ENCODE measurements at places on chromosomes 13 and 19.

- DNase-seq = no peak
These were observed 416.6 kb downstream of the KLF12 start for GRCh38 chr13:73717632-73718031.

GRCh38 chr13:105825071-105825470 lies 710.4 kb downstream of the EFNB2 start:
- DNase-seq = no peak

DNA sequence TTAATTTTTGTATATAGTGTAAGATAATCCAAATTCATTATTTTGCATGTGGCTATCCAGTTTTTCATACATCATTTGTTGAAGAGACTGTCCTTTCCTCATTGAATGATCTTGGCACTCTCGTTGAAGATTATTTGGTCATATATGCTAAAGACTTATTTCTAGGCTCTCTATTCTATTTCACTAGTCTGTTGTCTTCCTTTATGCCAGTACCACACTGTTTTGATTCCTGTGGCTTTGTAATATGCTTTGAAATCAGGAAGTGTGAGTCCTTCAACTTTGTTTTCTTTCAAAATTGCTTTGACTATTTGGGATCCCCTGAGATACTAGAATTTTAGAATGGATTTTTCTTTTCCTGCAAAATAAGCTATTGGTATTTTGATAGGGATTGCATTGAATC lies 24.5 kb downstream of the FNDC3A start:
- DNase-seq = no peak

- DNase-seq = no peak
These were observed 75.2 kb upstream of the MCF2L start for GRCh38 chr13:112893570-112894422.

GRCh38 chr19:35509861-35510625 lies 3.4 kb downstream of the DMKN start:
- DNase-seq = peak; percentile 58

DNA sequence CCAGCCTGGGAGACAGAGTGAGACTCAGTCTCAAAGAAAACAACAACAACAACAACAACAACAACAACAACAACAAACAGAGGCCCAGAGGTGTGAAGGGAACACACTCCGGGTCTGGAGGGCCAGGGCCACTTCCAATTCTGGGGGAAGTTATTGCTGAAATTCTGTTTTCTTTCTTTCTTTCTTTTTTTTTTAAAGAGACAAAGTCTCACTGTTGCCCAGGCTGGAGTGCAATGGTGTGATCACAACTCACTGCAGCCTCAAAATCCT lies 3.5 kb upstream of the CAPS start:
- DNase-seq = no peak

DNA sequence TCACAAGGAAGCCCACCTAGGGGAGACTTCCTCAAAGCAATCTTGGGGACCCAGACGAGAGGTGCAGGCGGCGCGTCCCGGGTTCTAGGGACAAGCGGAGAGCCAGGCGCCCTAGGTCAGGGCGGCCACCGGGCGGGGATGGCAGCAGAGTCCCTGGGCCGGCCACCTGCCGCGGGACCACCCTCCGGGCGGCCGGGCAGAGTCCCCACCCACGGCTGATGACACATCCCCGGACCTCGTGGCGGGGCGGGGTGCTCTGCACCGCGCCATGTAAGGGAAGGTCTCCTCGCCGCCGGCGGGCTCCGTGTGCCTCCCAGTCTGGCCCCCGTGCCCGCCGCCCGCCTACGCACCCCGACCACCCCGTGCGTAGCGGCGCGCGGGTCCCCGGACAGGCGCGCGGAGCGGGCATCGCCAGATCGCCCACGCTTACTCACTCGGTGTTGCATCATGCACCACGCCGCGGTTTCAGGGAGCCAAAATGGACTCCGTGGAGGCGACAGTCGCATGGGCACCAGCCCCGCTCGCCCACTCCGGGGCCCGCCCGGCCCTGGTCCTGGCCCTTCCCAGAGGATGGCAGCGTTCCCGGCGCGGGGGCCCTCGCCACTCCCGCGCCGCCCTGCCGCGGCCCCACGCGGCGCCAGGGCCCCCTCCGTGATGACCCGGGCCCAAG lies 643 bp downstream of the SLC7A1 start:
- peak; percentile 24 for DNase-seq

- no peak for DNase-seq
These were observed 2.1 kb upstream of the TEX29 start for GRCh38 chr13:111318386-111318785.

GRCh38 chr13:67416047-67416925 lies 186.2 kb upstream of the PCDH9 start:
- DNase-seq = no peak

- no peak for DNase-seq
These were observed 136.7 kb upstream of the NBEA start for GRCh38 chr13:34805347-34805746.

DNA sequence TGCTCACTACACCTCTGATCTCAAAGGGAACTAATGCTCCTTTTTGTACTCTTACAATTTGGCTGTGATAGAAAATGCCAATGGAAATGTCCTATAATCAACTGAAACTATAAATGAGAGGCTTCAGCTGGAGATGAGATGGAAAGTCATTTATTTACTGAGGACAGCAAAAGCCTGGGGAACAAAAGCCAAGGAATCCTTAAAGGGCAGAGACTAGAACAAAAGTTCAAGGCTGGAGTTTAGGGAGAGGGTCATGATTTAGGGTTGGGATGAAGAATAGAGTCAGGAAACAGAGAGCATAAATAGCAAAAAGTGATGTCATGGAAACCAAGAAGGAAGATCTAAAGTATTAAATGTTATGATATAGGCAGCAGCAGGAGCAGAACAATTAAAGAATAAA lies 401.1 kb downstream of the FGF14 start:
- no peak for DNase-seq

DNA sequence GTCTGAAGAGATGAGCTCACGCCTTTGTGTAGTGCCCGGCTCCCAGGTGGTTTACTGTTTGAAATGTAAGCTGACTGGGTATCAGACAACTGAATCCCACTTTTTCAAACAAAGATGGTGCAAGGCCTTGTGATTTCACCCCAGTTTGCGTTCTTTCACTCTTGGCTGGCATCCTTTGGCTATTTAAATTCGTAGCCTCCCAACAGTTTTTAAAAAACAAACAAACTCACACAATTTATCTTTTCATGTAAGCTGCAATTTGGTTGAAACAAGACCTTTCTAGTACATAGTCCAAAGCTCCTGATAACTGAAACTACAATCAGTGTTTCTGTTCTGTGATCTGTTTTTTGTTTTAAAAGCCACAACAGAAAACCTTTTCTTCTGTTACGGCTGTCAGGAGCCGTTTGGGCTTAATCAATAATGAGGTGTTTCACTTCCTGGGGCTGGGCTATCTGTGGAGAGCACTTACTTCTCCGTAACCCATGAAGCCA lies 65.1 kb upstream of the NPAS1 start:
- no peak for DNase-seq

GRCh38 chr19:51066393-51067186 lies 1.7 kb upstream of the KLK13 start:
- DNase-seq = no peak

GRCh38 chr13:34654203-34654602 lies 287.9 kb upstream of the NBEA start:
- DNase-seq = no peak

- no peak for DNase-seq
These were observed 610.2 kb downstream of the SLITRK1 start for GRCh38 chr13:83272076-83272475.

GRCh38 chr19:1736280-1736679 lies 17.0 kb upstream of the ONECUT3 start:
- DNase-seq = no peak

DNA sequence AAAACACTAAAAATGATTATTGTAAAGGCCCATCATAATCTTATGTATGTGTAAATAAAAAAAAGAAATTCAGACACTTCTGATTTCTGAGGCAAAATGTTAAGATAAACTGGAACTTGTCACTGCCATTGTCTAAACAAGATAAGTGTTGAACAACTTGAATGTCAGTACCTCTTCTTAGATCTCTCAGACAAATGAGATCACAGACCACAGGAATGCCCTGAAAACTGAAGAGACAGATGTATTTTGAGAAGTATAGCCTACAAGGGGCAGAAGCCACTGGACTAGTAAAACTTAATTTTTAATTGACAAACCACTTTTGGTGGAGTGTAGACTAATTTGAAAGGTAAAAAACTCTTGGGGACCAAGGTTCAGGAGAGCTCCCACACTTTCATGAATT lies 375.5 kb upstream of the SLITRK5 start:
- DNase-seq = no peak

DNA sequence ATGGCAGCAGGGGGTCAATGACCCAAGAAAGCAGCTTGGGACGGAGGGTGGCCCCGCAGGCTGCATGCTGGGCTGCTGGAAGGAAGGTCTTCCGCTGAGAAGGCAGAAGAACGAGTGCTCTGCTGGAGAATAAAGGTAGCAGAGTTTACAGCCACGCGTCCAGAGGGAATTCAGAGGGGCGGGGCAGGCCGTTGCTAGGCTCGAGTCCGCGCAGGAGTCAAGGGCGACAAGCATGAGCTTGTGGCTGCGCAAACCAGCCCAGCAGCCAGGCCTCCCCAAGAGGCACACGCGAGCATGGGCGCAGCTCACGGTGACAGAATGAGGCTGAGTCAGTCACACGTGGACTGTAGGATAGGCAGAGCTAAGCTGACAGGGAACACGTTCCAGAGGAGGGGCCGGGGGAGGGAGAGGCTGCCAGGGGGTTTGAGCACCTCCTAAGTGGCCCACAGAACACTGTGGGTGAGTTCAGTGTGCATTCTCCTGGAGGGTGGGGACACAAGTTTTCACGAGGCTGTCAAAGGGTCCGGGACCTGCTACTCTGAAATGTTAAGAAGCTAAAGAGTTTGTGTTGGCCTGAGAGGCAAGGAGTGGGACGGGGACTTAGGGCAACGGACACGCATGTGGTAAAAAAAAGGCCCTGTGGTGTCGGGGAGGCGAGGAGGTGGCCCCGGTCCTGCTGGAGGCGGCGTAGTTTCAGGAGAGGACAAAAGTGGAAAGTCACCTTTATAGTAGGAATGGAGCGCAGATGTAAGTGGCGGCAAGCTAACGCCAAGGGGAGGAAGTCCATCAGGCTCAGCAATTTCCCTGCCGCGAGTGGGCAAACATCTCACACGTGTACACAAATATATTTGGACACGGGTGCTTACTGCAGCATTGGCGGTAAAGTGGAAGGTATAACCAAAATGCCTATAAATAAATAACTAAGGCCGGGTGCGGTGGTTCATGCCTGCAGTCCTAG lies 17.7 kb downstream of the RFX2 start:
- no peak for DNase-seq

GRCh38 chr13:24624801-24625231 lies 55.4 kb upstream of the ATP12A start:
- DNase-seq = no peak

DNA sequence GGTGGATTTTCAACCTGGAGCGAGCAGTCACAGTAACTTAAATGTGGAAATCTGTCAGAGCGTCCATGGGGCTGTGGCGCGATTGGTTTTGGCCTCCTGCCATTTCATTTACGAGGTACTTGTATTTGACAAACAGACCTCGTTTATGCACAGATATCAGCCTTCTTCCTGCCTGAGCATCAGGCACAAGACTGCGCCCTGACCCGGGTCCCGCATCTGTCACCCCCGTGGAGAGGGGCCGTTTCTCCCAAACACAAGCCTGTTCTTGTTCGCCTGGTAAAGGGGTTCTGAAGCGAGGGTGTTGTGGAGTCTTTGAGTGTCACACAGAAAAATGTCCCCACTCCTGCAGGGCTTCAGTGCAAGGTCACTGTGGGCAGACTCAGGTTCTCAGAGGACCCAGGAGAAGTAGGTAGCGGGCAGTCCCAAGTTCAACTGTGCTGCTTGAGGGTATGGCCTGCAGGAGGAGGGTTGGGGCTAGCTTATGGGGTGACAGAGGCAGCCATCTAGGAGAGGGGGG lies 202.3 kb downstream of the URI1 start:
- DNase-seq = no peak

- DNase-seq = no peak
These were observed 206.2 kb downstream of the URI1 start for GRCh38 chr19:30148039-30148790.

DNA sequence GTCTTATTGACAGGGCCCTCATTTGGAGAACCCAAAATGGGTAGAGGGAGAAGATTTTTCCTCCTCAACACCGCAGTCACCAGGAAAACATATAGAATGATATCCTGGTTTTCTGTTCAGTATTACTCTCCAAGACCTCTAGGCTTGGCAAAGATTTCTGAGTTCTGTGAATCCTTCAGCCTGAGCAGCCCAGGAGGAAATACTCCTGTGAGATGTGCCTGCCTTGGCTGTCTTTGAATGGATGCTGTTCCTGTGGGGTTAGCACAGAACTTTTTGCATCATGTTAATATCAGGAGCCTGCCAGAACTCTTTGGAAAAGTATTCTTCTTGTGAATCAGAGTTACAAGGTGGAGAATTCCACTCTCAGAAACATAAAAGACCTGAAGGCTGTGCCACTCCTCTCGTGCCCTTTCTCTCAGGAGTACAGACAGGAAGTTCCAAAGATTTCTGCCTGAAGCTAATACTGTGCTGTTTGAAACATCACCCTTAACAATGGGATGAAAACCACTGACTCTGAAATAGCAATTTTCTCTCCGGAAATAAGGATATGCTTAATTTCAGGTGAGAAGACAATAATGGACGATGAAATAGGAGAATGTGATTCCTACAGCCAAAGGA lies 520.1 kb upstream of the NBEA start:
- no peak for DNase-seq

- DNase-seq = no peak
These were observed 6.6 kb downstream of the ACP4 start for GRCh38 chr19:50796634-50797428.

DNA sequence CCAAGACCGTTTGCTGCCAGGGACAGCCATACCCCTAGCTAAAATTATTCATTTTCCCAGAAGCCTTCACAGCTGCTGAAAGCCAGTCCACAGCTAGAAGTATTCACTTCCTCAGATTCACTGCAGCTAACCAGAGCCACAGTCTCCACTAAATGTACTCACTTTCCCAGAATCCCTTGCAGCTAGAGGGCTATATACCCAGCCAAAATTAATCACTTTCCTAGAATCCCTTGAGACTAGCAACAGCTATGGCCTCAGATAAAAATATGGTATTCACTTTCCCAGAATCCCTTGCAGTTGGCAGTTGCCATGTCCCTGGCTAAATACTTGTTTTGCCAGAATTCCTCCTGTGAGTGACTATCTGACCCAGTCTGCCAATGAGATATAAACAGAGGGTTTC lies 13.8 kb upstream of the MEIS3 start:
- no peak for DNase-seq

GRCh38 chr13:99439048-99439447 lies 62.2 kb upstream of the TM9SF2 start:
- no peak for DNase-seq

- no peak for DNase-seq
These were observed 4.0 kb upstream of the ZNF8 start for GRCh38 chr19:58274771-58275201.

DNA sequence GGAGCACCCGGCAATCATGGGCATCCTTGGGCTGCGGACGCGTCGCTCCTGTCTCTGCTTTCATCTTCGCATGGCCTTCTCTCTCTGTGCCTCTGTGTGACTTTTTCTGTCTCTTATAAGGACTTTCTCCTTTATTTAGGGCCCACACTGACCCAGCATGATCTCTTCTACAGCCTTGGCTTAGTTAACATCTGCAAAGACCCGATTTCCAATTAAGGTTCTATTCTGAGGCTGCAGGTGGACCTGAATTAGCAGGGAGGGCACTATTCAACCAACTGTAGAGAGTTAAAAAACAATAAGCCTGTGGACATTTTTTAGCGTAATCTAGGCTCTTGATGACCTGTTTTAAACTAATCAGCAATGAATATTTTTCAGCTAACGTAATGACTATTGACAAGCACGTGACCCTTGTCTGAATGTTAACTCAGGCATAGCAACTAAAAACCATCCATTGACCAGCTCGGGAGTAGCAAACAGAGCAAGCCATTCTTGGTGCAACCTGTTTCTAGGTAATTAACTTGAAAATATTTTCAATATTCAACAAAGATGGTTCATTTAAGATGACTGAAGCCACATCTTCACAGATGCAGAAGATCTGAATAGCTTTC lies 15.2 kb downstream of the F10 start:
- no peak for DNase-seq

Data from activated T-helper 1 cell treated with anti-CD3 and anti-CD28 coated beads, Interleukin-2, amount 50 U/mL, for 16 hours (primary cell).